Activated CD4-positive, alpha-beta T cell treated with anti-CD3 and anti-CD28 coated beads, Interleukin-2, amount 50 U/mL, for 1 hour (primary cell): ENCODE measurements at places on chromosomes 1 and 21.

DNA sequence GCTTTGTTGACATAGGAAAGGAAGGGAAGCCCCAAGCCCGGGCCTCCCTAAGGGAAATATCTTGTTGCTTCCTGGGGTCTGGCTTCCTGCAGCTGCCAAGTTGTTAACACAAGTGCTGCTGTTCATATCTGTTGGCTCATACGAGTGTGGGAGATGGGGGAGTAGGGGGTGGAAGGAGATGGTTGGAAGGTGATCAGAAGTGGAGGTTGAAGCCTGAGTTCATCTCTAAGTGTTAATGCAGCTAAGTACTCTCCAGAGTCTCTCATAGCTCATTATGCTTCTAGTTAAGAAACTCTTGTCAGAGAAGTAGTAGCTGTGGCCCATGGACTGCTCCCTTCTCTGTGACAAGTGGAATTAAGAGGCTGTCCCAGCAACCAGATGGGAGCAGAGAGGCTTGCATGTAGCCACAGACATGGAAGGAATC is 319.2 kb upstream of the SPAG17 start:
- no peak for DNase-seq

DNA sequence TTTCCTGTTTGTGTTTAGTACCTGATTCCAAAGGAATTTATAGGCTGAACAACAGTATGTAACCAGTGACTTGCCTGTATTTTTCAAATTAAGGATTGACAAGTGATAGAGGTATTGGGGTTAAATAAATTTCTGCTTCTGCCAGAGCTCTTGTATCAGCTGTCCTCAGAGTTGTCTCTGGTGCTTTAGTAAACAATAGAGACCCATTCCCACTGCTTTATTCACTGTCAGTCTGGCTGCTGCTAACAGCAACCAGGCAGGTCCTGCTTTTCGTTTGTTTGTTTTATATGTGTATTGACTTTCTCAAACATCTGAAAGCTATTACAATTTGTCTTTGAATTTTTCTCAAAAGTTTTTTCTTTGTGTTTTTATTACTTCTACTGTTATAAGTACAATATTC is 76.1 kb downstream of the OLFM3 start:
- DNase-seq = no peak

DNA sequence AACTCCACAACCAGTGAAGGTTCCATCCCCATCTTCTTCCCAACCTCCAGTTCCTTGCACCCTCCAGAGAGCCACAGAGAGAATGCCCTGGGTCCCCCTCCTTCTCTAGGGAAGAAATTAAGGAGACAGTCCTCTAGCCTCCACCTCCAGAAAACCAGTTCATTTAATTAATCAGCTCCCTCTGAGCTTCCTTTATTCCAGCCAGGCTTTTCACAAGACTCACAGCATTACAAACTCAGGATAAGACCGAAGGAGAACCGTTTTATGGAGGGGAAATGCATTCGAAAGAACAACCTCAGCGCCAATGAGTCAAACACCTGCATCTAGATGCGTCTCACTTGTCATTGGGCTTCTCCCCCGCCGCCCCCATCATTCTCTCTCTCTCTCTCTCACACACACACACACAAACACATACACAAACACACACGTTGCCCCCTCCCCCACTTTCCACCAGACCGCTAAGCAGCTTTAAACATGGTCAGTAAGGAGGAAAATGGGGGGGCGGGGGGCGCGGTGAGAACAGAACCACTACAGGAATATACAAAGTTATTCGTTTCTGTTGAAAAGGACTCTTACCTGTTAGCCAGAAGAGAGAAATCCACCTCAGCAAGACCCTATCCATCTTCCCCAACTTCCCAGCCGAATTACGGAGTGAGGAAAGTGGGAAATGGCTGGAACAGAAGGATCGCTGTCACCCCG is 544 bp downstream of the ILDR2 start:
- DNase-seq = peak; percentile 4

- no peak for DNase-seq
These were observed 184.1 kb downstream of the PSMG1 start for GRCh38 chr21:38999161-38999560.

DNA sequence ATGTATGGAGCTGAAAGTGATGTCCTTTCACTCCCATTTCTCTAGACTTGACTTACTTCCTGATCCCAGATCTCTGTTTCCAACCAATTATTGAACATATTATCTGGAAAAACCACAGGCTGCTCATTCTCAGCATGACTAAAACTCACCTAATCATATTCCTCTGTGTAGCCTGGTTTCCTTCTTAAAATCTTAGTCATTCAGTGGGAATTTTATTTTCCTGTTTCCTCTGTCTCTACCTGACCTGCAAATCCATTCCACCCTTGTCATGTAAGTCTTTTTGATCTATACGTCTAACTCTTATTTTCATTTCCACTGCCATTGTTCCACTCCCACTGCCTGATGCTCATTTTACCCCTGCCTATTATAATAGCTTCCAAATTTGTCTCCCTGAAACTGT is 67.9 kb upstream of the APOBEC4 start:
- DNase-seq = no peak

- peak; percentile 47 for DNase-seq
These were observed 15.4 kb upstream of the CD2 start for GRCh38 chr1:116738673-116739370.

GRCh38 chr1:102163799-102164198 is 167.1 kb upstream of the OLFM3 start:
- no peak for DNase-seq

GRCh38 chr1:76190749-76191424 is 116.3 kb downstream of the ST6GALNAC3 start:
- no peak for DNase-seq

DNA sequence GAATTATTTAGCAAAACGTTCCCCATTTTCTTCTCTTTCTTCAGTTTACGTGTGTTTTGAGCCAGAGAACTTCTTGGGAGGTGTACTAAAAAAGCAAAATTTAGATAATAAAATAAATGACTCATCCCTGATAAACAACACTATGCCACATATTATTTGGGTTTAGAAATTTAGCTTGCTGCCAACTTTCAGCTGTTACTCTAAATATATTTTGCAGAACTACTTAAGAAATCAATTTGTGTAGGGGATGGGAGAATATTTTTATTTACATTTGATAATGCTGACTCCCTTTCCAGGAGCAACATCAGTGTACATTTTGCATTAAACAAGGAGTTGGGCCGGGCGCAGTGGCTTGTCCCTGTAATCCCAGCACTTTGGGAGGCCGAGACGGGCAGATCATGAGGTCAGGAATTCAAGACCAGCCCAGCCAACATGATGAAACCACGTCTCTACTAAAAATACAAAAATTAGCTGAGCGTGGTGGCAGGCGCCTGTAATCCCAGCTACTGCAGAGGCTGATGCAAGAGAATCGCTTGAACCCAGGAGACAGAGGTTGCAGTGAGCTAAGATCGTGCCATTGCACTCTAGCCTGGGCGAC is 151.4 kb upstream of the ZRANB2 start:
- no peak for DNase-seq

GRCh38 chr1:11129649-11130390 is 30.2 kb upstream of the EXOSC10 start:
- no peak for DNase-seq

GRCh38 chr1:117600966-117601365 is 4.9 kb upstream of the TENT5C start:
- no peak for DNase-seq

DNA sequence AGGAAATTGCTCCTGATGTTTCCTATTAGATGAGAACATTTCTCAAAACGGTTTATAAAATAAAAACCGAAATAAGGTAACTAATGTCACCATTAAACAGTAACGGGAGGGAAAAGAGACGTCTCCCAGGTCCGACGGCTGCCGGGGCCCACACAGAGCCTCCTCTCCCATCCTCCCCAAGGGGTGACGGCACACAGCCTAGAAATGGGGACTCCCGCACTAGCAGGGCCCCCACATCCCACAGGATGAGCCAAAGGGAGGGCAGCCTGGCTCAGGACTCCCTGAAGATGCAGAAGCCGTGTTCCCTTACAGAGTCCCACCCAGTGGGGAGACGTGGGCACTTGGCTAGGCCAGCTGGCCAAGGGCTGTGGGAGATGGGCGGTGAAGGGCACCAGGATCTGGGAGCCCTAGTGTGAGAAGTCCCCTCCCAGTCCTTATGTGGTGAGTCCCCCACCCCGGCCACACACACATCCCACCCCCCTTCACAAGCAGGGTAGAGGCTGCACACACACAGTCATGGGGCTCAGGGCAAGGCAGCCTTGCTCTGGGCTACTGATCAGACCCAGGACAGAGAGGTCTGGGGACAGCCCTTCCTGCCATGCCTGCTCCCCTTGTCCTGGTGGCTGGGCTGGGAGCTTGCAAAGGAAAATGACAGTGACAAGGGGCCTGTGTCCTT is 3.3 kb downstream of the KRTAP10-3 start:
- no peak for DNase-seq

DNA sequence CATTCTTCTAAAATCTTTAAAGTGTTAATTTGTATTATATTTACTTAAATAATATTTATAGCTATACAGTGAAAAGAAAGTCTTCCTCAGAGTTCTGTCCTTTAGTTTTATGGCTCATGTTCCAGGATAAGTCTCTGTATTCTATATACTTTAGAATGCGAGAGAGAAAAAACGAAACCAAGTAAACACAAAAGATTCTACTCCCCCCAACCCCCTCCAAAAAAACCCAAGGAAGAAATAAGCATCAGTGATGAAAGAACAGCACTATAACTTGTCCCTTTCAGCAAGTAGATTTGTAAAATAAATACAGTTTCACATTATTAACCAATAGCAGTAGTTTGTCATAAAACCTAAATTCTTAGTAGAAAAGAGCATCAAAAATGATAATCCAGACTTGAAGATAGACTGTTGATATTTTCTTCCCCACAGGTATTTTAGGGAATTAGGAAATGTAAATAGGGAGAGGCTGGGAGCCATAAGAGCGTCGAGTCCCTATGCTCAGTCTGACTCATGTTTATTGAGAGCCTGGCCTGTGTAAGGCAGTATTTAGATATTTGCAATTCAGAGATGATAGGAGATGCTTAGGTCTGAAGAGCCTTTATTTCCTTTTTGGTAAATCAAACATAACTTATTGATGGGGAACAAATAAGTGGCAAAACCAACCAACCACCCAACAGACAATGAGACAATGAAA is 35.5 kb downstream of the CDC14A start:
- DNase-seq = no peak

DNA sequence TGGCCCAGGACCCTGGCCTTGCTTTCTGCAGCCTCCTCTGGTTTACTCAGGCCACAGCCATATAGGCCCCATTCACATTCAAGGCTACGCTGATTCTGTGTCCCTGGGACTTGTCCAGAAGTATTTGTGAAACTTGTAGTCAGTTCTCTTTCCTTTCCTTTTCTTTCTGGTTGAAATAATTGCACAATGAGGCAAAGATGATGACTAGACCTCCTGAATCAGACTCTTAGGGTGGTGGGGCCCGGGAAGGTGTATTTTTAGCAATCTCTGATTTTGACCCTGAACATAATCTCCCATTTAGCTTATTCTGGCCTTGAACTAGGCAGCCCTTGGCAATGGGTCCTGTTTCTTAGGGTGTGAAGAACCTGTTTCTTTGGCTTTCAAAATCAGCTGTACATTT is 39.9 kb downstream of the STUM start:
- DNase-seq = no peak

DNA sequence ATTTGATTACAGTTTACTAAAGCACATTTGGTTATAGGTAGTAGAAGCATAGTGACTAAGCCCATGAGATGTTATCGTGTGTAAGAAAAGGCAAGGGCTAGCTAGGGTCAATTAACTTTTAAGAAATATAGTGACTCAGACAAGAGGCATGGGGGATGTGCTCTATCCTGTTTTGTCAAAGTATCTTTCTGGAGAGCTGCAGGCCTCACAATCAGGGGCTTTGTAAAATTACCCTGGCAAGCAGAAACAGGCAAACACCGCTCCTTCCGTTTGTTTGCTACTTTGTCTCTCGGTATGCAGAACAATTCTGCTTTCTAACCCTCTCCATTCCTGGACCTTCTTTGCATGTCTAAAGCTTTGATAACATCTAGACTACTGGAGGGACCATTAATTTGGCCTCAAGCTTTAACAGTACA is 26.1 kb upstream of the ZNF697 start:
- DNase-seq = no peak

- DNase-seq = no peak
These were observed 310.6 kb downstream of the LRRC7 start for GRCh38 chr1:69878338-69878737.

GRCh38 chr1:21511579-21512522 is 2.6 kb downstream of the ALPL start:
- no peak for DNase-seq

GRCh38 chr1:59689730-59690129 is 125.0 kb upstream of the HOOK1 start:
- no peak for DNase-seq

GRCh38 chr1:162342452-162342983 is 34.1 kb downstream of the SPATA46 start:
- DNase-seq = no peak

- DNase-seq = no peak
These were observed 15.6 kb downstream of the PDE9A start for GRCh38 chr21:42669041-42669440.

DNA sequence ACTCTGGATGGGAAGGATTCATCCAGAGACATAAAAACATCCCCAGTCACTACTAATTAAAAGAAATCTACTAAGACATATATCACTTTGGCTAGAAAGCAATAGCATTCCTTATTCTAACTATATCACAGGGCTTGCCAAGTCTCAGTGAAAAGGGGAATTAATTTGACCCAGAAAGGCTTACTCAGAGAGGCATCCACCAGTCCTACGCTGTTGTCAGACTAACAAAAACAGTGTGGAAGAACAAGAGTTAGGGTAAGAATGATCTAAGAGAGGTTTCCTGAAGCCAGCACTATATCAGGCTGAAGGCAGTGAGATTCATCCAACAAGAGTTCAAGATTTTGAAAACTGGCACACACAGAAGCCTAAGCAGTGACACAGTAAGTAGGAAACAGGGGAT is 126.1 kb downstream of the GDAP2 start:
- DNase-seq = no peak

DNA sequence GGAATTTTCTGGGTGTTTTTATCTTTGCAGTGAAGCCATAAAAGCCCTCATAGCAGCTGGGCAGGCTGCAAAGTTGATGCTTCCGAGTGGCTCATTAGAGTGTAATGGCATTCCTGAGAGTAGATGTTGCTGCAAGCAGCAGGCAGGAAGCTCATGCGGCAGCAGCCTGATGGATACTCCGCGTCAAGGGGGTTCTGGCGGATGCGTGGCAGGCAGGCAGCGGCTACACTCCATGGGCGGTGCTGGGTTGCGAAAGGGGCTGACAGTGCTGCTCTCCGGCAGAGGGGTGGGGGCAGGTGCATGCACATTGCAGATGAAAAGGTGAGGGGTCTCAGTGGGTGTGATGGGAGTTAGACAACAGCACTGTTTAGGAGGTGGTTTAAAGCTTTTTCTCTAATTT is 93.2 kb upstream of the AJAP1 start:
- DNase-seq = no peak

- no peak for DNase-seq
These were observed 22.2 kb upstream of the TCEA3 start for GRCh38 chr1:23446661-23447310.

DNA sequence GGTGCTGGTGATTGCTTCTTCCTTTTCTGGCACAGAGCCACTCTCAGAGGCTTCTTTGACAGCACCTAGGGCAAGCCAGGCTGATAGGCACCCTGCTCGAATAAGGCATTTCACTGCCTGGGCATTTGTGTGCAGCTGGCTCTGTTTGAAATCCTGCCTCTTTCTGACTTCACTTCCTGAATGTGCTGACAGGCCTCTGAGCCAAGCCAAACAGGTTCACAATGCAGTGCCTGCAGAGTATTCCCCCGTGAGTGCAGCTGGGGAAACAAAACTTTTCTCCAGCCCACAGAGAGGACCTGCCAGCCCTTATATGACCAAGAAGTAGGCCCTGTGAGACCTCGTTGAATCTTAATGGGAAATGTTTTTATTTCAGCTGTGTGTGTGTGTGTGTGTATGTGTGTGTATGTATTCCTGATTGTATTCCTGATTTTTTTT is 10.4 kb downstream of the JUN start:
- DNase-seq = no peak
